Germinal center (tissue), 1 donor: ENCODE measurements at places on chromosomes 7 and 10.

DNA sequence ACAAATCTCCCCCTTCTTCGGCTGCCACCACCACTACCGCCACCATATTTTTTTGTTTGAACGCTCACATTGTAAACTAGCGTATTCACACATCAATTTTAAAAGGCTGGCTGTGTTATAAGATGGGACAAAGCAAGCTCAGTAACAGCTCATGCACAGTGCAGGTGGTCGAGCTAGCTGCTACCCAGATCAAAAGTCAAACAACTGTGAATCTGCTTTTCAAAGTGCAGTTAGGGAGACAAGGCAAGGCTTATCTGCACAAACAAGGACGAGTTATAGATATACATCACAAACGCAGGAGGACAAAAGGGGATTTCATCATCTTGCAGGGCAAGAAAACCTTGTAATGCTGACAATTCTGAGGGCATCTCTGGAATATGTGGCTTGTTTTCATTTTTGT, 231.6 kb downstream of the VTI1A start:
- DNase-seq, result no peak

DNA sequence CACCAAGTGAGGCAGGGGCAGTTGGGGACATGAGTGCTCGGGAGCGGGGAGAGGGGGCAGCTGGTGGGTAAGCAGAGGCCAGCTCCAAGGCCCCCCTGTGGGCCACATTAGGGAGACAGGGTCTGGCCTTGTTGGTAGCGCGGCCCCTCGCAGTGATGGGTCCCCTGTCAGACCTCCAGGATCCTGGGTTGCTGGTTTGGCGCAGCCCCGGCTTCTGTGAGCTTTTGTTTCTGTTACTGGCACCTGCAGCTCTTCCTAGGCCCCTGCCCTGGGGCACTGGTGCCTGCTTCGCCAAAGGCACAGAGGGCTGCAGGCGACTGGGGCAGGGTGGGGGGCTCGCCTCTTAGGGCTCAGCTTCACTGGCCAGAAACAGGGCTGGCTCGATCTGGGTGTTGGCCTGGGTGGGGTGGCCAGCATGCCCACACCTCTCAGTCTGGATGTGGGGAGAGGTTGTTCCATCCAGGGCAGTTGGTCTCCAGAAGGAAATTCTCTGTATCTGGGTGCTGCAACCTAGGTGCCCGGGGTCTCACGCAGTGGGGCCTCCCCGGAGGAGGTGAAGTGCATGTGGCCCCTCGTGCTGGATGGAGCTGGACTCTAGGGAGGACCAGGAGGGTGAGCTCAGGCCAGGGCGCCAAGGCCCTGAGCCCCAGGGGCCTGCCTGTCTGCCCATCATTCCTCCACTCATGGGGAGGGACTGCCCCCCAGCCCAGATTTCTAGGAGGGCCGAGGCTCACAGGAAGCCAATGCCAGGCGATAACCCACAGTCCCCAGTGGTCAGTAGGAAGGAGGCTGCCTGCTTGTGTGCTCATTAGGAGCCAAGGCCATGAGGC, 138.6 kb downstream of the LHPP start:
- DNase-seq, result no peak

- DNase-seq, result no peak
Measured at GRCh38 chr10:102409604-102410428, 8.8 kb downstream of the PSD start.

- no peak for DNase-seq
Measured at GRCh38 chr7:89182116-89182515, 386.6 kb upstream of the TEX47 start.

DNA sequence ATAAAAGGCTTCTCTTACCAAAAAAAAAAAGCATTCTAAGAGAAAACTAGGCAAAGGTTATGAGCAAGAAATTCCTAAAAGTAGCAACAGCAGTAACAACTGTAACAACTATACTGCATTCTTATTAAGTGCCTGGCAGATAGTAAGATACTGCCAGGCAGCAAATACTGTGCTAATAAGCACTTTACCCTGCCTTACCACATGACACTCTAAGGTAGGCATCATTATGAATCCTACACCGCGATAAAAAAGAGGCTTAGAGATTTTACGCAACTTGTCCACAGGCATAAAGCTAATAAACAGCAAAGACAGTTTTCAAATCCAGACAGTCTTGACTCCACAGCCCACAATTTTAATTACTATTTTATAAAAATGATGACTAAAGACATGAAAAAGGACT, 83.2 kb downstream of the USP6NL start:
- no peak for DNase-seq

GRCh38 chr10:129935102-129935866, 28.8 kb downstream of the EBF3 start:
- DNase-seq, result no peak

GRCh38 chr7:44376429-44377133, 51.2 kb upstream of the CAMK2B start:
- DNase-seq, result no peak

- no peak for DNase-seq
Measured at GRCh38 chr10:69359148-69359547, 57.6 kb downstream of the TACR2 start.
